ENCODE measurements at places on chromosomes 7 and 10.

GRCh38 chr10:95785317-95785716 lies 29.4 kb downstream of the ENTPD1 start:
- DNase-seq = no peak

DNA sequence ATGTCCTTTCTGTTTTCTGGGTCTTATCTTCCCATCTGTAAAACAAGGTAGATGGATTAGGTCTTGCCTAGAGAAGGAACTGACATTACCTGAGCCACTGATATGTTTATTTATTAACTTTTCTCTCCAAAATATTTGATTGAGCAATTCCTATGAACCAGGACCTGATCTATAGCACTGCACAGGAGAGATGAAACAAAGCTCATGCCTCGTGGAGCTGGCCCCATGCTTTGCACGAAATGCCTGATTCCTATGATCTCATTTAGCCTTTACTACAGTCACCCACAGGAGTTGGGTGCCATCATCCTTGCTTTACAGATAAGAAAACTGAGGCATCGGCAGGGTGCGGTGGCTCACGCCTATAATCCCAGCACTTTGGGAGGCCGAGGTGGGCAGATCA lies 48.2 kb upstream of the ZMIZ1 start:
- no peak for DNase-seq

GRCh38 chr7:87926581-87927461 lies 7.2 kb upstream of the ADAM22 start:
- no peak for DNase-seq

DNA sequence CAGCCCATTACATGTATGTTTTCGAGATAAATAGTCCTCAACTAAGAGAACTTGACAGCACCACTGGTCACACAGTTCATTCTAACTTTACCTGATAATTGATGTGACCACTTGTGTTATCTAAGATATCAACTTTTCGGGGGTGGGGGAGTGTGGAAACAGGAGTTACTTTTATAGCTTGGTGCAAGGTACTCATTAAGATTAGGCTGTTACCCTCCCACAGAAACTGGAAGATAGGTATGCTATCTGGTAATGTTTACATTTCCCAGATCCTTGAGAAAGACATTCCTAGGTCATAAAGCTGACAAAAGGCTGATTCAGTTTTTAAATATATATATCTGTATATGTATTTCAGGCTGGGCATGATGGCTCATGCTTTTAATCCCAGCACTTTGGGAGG lies 11.1 kb downstream of the ERVW-1 start:
- no peak for DNase-seq

DNA sequence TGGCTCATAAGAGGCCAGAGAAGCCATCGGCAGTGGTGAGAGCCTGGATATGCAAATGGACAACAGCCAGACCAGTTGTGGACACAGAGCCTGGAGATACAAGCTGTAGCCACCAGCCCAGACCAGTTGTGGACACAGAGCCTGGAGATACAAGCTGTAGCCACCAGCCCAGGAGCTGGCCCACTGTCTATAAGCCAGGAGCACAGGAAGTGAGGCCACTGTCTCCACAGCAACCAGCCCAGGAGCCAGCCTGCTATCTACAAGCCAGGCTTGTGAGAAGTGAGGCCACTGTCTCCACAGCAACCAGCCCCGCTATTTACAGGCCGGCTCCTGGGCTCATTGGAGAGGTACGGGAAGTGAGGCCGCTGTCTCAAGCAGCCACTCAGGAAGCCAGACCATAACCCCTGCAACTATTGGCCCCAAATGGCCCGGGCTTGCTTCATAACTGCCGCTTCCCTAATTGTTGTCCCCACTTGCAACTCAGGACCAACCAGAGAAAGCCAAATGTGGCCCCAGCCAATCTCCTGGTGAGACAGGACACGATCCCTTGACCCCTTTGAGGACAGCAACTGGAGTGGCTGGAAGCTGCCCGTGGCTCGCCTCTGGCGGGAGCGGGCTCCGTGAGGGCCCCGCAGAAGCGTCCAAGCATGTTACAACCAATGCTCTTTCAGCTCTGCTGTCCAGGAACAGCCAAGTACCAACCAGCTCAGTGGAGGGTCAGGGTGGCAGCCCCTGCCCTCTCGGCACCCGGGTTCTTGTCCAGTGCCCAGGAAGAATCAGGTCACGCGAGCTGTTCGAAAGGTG lies 44.1 kb upstream of the CNPY1 start:
- DNase-seq = peak; percentile 49

DNA sequence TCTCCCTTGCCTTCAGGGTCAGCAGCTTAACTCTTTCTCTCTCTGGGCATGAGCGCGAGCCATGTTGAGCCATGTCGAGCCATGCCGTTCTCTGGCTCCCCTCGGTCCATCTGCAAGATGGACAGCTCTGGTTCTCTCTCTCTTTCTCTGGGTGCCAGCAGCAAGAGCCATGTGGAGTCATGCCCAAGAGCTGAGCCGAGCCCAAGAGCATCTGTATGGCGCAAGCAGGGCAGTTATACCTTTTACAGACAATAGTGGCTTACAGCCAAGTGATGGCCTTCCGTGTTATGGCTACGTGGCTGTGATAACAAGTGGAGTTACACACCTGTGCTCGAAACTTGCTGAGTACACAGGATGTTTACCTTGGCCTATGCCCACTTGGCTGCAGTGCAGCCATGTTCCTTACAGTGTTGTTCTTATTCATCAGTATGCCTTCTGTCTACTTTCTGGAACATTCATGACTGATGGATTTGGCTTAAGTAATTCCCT lies 327.7 kb downstream of the GLRX3 start:
- DNase-seq = no peak

- no peak for DNase-seq
Measured at GRCh38 chr7:47354831-47355541, 226.9 kb downstream of the TNS3 start.

DNA sequence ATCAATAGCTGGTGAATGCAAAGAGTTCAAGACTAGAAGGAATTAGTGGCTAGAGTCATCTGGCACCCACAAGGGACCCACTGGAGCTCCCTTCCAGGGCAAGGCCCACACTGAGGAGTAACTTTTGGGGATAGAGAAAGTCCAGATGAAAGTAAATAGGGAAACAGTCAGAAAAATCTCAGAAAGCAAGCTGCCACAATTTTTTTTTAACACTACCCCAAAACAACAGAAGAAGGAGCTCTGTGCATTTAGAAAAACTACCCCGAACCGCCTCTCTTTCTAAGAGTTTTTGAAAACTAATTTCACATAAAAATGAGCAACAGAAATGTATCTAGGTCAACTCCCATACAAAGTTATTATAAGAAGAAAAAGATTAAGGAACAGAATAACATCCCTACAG lies 42.2 kb downstream of the AOAH start:
- no peak for DNase-seq

DNA sequence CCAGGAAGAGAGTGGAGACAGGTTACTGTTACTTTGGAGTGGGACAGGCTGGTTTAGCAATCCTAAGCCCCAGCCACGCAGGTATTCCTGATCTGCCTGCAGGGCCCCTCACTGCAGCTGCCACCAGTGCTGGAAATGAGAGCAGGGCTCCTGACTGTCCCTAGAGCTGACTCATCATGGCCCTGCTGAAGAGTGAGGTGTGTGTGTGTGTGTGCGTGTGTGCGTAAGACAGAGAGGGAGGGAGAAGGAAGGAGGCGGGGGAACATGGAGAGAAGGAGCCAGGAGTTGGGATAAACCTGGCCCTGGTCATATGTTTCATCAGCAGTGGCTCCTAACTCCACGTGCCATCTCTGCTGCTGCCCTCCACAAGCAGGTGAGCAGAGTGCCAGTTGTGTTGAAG lies 3.6 kb downstream of the FOXI2 start:
- no peak for DNase-seq

- DNase-seq = no peak
Measured at GRCh38 chr7:117383483-117384189, 43.7 kb downstream of the ASZ1 start.

- DNase-seq = peak; percentile 36
Measured at GRCh38 chr10:29199339-29199738, 89.5 kb upstream of the LYZL1 start.

GRCh38 chr7:66638309-66639099 lies 9.8 kb downstream of the KCTD7 start:
- no peak for DNase-seq

- no peak for DNase-seq
Measured at GRCh38 chr10:128103229-128103714, 23.0 kb downstream of the MKI67 start.

DNA sequence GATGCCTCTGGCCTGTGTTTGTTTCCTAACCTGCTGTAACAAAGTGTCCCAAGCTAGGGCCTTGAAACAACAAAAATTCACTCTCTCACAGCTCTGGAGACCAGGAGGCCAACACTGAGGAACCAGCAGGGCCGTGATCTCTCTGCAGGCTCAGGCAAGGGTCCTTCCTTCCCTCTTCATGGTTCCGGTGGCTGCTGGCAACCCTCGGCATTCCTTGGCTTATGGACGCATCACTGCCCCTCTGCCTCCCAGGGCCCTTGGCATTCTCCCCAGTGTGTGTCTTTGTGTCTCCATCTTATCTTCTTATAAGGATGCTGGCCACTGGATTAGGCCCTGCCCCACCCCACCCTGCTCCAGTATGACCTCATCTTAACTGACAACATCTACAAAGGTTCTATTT lies 17.0 kb downstream of the CNPY1 start:
- no peak for DNase-seq

GRCh38 chr10:121493521-121493920 lies 104.7 kb downstream of the FGFR2 start:
- DNase-seq = no peak

- no peak for DNase-seq
Measured at GRCh38 chr7:135664046-135664589, 1.8 kb downstream of the STMP1 start.

- no peak for DNase-seq
Measured at GRCh38 chr7:15033039-15033438, 130.5 kb upstream of the DGKB start.

DNA sequence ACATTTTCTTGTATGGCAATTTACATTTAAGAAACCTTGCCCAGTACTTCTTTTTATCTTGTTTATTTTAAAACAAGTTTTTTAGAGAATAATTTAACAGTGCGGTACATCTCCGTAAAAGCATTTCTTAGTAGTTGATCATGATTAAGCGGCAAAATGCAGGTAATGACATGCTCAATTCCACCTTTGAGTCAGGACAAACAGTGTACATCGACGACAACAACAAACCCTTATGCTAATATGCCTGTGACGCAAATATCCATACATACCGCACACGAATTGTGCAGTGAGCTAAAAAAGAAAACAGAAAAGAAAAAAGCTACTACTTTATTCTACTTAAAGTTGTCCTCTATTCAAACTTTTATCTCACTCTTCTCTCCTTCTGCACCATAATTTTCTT lies 1.9 kb downstream of the MAGI2 start:
- no peak for DNase-seq

GRCh38 chr10:33237736-33238624 lies 96.5 kb downstream of the NRP1 start:
- no peak for DNase-seq

DNA sequence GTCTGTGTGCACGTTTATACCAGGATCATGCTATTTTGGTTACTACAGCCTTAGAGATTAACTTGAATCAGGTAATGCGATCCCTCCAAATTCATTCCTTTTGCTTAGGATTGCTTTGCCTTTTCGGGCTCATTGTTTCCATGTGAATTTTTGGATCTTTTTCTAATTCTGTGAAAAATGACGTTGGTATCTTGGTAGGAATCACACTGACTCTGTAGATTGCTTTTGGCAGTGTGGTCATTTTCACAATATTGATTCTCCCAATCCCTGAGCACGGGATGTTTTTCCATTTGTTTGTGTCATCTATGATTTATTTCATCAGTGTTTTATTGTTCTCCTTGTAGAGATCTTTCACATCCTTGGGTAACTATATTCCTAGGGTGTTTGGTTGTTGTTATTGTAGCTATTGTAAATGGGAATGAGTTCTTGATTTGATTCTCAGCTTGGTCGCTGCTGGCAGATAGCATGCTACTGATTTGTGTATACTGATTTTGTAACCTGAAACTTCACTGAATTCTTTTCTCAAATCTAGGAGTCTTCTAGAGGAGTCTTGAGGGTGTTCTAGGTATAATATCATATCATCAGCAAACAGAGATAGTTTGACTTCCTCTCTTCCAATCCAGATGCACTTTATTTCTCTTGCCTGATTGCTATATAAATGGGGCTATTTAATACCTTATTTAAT lies 18.2 kb downstream of the SNX8 start:
- no peak for DNase-seq

Data from retina (tissue), 1 donor.